Uterus (tissue), 4 donors: ENCODE measurements at places on chromosomes 1 and 21. TPM values are rescaled to one million over a fixed set of nuclear protein-coding genes. Genes with fewer than 3 reads are reported as not detected.

GRCh38 chr1:184002071-184002470 lies 35.5 kb downstream of the COLGALT2 start:
- DNase-seq: no peak

GRCh38 chr1:182707122-182707521 lies 22.7 kb upstream of the RGS8 start:
- DNase-seq: no peak

DNA sequence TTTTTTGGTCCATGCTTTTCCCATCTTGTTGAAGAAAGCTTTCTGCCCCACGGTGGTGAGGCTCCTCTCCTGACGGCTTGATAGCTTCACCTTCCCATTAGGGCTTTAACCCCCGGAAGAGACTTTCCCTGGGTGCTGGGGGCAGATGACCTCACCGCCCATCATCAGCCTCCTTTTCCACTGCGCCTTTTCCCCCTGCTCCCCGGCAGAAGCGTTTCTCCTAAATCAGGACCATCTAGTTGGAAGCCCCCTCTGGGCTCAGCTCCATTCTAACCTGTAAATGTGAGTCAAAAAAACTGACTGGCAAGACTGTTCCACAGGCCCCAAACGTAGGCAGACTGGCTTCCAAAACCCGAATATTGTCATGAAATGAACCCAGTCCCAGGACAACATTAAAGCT lies 6.7 kb downstream of the POFUT2 start:
- DNase-seq: peak; percentile 9

DNA sequence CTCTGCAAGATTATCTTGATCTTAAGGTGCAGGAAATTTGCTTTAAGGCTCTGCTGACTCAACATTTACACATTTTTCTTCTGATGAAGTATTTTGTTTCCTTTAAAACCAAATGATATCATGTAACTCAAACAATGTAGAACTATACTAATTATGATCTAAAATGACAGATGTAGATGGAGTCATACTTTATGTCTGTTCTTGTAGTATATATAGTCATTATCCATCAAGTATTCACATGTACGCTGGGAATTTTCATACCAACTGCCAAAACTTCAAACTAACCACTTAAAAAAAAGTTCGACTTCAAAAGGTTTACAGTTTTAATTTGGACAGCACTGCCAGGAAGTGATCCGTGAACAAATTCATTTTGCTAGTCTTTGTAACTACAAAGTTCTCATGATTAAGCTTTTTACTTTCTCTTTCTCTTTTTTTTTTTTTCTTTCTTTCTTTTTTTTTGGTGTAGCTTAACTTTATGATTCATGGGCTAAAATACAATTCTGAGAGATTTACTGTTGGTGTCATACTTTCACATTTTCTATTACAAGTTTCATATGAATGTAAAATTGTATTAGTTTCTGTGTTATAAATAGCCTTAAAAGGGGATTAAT lies 509.0 kb upstream of the CXADR start:
- DNase-seq: no peak

DNA sequence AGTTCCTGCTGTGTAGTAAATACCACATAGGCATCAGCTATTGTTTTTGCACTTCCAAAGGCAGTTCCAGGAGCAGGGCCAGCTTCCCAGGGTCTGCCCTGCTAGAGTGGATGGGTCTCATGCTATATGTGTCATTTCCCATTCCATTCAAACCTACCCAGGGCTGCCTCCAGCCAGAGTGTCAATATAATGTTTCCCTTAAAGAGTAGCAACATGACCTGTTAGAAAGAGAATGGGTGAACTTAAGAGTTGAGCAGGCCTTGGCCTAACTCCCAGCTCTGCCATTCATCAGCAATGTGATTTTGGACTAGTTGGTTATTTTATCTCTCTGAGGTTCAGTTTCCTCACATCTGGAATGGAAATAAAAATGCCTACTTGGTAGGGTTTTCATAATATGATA lies 44.9 kb downstream of the RAB3B start:
- DNase-seq: no peak

The NHLH2 gene
- total RNA-seq: not detected

- no peak for DNase-seq
Measured at GRCh38 chr1:12076425-12077005, 13.4 kb downstream of the TNFRSF8 start.

- DNase-seq: no peak
Measured at GRCh38 chr1:19559641-19560040, 74.3 kb upstream of the CAPZB start.

DNA sequence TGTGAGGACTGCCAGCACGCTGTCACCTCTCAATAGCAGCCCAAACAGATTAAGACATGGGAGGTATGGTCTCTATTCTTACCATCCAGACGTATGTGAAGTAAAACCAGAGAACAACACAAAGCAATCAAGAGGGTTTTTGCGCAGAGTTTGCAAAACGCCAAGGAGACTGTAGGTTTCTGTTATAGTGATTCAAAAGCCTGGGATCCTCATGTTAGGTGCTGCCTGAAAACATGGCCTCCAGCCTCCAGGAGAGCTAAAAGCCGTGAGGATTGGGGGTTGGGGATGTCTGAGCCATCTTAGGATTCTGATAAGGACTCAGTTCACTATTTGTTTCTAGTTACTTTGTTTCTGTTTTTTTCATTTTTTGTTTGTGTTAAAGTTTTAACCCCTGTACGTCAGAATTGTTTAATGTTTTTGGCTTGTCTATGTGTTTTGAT lies 4.2 kb upstream of the CCT8 start:
- DNase-seq: no peak
